ENCODE measurements at places on chromosomes 2 and 18.

GRCh38 chr18:41906528-41907146 lies 48.4 kb upstream of the PIK3C3 start:
- no peak for DNase-seq

GRCh38 chr2:53353135-53354114 lies 414.2 kb upstream of the CHAC2 start:
- DNase-seq = no peak

DNA sequence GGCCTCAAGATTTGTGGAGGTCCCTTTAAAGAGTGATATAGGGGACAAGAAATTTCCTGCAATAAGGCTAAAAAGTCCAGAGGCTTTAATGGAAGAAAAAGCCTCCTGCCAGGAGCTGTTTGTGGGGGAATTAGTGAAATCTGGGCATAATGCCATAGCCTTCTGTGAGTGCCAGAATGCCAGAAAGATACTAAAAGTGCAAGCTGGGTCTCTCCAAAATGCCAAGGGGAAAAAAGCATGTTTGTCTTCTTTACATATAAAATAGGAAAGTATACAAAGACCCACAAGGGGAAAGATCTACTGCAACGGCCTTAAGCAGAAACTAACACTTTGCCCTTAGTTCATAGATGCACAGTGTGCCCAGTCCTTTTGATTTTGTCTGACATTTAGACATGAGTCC lies 647.7 kb upstream of the ZNF804A start:
- no peak for DNase-seq

DNA sequence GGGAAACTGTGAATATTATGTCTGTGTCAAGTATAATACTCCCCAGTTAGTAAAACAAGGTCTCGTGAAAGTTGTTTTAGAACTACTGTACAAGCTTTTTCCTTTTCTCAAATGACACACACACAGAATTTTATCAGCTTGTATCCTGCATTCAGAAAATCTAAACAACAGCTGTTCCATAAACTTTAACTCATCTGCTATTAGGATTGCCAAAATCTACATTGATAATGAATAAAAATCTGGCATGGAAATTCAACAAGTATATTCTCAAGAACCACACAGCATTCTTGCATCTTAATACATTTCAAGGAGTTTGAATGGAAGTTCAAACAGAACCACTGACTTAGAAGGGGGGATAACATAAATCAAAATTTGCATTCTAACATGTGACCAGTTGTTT lies 151.2 kb downstream of the SLC39A10 start:
- no peak for DNase-seq

DNA sequence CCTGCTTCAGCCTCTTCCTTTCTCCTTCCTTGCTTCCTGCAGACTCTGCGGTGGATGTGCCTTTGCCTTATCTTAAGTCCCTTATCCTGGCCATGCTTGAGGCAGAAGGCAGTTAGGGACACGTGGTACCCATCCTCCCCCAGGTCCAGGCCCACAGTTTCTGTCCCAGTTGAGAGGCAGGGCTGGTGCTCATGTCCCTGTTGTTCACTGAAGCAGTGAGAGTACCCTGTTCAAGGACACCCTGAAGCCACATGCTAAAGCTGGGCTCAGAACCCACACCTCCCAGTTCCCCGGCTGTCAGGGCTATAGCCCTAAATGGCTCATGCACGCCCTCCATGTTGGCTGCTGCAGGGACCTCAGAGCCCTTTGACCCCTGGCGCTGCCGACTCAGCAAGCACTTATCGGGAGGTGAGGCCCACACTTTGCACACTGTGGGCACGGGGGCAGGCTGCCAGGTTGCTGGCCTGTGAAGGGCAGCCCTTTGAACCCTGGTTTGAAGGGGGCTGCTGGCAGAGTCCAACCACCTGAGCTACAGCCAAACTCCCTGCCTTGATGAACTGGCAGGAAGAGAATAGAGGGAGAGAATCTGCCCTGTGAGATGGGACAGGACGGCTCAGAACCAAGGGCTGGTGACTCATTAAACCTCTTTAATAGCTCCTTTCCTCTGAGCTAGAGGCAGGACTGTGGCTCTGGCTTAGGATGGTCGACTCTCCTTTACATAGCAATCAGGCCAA lies 6.3 kb downstream of the KHK start:
- no peak for DNase-seq

Data from cerebellar nuclear complex (tissue), 1 donor.